ENCODE measurements at places on chromosomes 12 and 14.

DNA sequence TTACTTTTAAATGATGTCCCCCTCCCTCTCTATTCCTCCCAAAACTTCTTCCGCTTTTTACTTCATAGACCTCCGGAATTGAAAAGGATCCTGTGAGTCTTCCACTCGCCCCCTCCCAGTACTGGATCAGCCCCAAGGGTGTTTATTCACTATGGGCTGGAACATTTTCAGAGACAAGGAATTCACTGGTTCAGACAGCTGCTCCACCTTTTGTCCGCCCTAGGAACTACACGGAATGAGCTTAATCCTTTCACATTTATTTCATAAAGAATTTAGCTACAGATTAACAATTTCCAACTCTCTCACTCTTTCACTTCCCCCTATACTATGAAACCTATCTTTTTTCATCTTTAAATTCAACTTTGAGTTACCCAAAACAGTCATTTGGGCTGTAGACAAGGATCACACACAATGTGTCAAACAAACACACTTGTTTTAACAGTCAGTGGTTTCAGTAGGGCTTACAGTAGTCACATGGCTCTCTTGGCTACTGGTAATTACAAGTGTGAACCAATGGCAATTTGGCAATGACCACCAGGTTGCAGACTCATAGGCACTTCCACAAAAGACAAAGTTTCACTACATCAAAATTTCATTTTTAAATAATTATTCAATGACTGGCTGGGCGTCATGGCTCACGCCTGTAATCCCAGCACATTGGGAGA, 20.6 kb downstream of the CNIH1 start:
- peak; percentile 59 for DNase-seq

DNA sequence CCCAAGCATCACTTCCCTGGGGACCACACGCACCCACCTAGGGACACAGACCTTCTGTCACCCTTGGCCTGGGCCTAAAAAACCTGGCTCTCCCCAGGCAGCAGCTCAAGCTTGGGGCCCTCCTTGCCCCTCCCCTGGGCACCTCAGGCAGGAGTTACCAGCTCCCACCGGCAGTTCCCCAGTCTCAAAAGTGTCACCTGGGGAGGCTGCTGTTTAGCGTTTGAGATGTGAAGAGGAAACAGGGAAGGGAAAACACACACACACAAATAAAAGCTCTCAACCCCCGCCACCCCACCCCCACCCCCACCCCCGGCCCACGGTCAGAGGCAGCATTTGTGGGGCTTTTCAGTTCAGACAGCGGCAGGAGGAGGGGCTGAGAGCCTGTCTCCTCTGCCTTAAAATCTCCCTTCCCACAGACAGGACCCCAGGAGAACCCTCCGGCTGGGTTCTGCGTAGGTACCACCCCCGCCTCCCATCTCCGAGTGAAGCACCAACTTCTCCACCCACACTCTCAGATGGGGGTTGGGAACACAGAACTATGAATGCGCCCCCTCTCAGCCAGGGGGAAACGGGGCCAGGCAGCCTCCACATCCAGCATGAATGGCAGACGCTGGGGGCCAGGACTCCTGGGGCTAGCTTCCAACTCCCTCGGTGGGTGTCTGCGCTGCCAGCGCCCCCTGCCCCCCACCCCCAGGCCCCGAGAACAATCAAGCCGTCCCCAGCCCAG, 3.0 kb downstream of the NCOR2 start:
- no peak for DNase-seq

- peak; percentile 79 for DNase-seq
Measured at GRCh38 chr12:11981121-11981733, 89.5 kb upstream of the BCL2L14 start.

DNA sequence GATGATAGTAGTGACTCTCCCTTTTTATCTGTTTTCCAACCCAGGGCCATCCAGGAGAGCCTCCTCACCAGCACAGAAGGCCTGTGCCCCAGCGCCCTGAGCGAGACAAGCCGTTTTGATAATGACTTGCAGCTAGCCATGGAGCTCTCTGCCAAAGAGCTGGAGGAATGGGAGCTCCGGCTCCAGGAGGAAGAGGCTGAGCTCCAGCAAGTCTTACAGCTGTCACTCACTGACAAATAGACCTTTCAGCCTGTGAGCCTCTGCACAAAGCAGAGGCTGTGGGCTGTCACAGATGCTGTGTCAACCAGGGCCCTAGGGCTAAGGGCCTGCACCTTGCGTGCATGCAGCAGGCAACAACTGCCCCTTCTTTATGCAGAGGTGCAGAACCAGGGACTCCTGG, 11.0 kb downstream of the C12orf76 start:
- DNase-seq, result no peak

DNA sequence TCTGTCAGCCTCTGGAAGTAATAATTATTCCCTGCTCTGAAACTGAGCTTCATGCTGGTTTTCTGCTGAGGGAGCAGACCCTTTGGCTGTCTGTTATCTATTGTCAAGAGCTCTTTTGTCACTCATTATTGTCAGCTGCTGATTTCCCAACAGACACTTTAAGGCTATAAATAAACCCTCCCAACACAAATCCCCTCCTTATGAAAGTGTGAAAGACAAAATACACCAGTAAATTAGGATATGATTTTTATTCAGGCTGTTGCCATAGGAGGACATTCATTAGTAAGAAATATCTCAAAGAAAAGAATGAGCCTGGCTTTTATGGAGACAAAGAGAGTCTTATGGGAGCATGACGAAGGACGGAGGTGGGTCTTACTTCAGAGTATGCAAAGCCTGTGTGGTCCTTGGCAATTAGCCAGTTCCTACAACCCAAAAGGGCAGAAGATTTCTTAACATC, 180.8 kb downstream of the CRADD start:
- DNase-seq, result no peak

DNA sequence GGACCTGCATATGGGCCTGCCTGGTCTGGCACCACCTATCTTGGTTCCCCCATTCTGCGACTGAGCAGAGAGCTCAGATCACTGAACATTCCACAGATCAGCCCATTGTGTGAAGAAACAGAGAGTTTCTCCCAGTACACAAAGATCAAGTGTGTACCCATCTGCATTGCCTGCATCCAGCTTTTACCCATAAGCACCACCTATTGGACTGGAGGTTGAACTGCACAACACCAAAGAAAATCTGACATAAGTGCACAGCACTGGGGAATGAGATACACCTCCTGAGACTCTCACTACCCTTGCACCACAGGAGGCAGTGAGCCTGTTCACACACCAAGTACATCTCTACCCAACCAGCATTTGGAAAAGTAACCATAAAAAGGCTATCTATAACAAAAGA, 362.6 kb upstream of the CLEC14A start:
- no peak for DNase-seq

DNA sequence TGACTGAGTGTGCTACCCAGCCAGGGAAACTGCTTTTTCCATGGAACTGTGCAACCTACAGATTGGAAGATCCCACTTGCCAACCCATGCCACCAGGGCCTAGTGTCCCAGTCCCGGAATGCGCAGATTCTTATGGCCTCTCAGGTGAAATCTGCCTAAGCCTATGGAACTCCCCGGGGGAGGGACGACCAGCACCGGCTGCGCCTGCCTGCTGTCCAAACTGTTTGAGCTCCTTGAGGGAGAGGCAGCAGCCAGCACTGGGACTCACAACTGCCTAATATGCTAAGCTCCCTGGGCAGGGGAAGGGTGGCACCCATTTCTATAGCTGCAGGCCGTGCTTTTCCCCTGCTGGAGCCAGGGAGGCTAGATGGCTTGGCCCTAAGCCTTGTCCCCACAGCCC, 92.5 kb upstream of the GZMB start:
- DNase-seq, result no peak

DNA sequence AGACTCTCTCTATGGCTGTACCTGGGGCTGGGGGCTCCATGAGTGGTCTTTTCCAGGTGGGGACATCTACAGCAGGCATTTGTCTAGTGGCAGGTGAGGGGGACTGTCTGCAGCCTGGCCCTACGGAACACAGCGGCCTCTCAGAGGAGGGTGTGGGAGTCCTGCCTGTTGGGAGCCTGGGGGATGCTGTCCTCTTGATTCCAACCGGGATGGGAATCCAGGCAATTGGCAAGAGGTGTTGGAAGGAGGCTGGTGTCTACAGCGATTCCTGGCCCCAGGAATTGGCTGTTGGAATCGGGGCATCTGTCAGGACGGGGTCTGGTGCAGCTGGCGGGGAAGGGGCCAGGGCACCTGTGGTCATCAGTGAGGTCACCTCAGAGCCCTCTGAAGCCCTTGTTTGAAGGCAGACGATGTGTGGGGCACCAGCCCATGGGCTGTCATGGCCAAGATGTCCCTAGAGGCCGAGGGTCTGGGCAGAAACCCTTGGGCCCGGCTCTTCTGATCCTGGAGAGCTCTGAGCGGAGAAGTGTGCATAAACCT, 386.3 kb downstream of the TMEM121 start:
- DNase-seq, result no peak

DNA sequence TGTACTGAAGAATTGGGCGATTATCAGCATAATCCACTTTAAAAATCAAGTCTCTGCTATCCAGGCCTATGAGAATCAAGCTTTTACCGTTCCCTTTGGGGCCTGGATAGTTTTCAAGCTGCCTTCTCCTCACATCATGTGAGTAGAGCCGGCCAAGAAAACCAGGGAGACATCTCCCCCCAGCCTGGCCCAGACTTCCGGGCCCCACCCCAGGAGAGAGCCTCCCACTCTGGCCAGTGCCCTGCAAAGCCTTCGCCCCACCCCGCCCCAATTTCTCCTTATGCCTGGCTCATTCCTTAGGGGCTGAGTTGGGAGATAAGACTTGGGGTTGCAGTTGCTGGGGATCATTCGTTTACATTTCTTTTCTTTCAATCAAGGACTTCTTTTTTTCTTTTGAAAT, 1.4 kb upstream of the TMEM132C start:
- DNase-seq, result no peak

DNA sequence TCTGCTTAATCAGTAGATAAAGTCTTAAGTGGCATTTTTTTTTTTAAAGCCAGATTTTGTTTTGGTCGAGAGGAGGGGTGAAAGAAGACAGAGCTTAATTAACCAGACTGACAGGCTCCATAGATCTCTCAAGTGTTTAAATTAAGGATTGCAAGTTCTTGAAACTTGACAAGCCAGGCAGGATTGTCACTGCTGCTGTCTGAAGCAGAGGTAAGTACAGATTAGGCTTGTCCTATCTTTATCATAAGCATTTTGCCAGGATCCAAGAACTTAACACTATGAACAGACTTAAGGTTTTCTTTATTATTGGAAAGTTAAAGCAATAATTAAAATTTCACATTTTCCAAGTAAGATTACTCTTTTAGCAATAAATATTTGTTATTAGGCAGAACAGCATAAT, 179.6 kb upstream of the LMO3 start:
- DNase-seq, result no peak

- DNase-seq, result no peak
Measured at GRCh38 chr12:25524366-25524765, 28.7 kb downstream of the LMNTD1 start.

- DNase-seq, result no peak
Measured at GRCh38 chr14:88750413-88750812, 42.3 kb downstream of the EML5 start.

DNA sequence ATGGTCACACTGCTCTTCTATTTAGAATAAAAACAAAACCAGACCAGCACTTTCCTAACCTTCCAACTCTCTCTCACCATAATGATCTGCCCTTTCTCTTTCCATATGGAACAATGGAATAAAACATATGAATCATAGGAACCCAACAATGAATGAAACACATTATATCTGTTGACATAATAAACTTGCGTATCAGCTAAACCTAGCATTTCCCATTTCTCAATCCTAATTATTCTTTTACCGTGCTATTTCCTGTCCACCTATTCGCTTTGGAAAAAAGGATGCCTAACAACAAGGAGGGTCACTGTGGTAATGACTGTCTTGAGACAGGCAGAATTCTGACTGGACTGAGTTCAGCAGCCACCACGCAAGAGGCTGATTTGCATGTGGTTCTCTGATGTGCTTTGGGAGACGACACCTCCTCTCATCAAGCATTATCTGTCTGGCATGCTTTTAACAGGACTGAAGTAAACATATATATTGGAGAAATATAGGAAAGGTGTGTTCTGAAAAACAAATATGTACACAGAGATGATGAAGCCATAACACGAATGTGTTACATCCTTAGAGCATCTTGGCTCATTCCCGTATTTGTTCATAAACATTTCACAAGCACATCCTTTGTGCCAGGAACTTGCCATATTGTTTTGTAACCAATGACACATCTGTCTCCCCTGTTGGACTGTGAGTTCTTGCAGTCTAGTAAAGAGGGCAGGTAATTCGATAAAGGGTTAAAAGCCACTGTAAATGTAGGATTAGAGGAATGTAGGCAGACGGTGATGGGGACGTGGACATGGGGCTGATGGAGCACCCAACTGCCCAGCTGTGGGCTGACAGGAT, 87.7 kb downstream of the PTPRB start:
- no peak for DNase-seq

DNA sequence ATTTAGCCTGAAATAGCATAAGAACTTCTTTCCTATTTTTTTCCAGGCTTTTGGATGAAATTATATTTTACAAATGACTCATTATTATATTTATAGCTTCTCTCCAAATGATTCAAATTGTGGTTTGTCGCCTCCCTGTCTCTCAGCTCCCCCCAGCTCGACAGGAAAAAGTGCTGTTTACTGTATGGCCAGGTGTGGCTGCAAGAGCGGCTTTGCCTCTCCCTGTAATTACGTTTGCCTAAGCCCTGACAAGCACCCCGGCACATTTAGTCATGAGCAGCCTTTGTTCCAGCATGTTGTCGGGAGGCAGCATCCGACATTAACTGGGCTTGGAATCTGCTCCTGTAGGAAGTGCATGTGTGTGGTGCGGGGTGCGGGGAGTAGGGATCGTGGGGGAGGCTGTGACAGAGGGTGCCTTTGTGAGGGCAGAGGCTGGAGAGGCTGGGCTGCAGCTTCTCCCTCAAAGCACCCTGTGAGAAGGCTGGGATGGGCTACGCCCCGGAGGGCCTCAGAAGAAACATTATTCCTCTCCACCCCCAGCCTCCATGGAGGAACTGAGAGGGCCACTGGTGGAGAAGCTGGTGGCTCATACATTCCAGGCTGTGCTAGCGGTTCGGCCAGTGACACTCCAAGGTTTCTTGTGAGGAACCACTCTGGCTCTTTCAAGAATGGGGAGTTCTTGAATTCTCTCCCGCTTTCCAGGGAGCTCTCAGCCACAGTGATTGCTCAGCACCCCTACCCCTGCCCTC, 42.1 kb upstream of the CTDSP2 start:
- peak; percentile 83 for DNase-seq

- DNase-seq, result no peak
Measured at GRCh38 chr12:109872-110271, 43.3 kb downstream of the IQSEC3 start.

DNA sequence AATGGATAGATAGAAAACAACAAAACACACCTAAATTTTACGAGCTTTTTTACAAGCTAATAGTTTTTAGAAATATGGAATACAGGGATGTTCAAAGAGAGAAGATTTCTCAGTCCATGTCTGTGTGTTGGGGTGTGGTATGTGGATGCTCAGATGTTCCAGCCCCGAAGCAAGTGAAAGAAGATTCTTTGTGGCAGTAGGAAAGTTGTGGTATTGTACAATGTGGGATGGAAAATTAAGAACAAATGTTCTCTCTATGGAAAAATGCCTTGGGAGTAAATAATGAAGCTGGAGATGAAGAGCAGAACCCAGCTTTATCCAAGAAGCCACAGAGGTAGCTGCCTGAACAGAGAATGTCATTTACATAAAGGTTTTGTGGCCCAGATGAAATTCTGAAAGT, 150.3 kb upstream of the PRKD1 start:
- DNase-seq, result no peak
